ENCODE measurements at places on chromosomes 1 and 21.
A peak's percentile ranks its signal among the peaks of the same experiment; 100 is the strongest.

- DNase-seq = peak; percentile 93
Observed at GRCh38 chr1:198018529-198018928, 101.4 kb downstream of the LHX9 start.

DNA sequence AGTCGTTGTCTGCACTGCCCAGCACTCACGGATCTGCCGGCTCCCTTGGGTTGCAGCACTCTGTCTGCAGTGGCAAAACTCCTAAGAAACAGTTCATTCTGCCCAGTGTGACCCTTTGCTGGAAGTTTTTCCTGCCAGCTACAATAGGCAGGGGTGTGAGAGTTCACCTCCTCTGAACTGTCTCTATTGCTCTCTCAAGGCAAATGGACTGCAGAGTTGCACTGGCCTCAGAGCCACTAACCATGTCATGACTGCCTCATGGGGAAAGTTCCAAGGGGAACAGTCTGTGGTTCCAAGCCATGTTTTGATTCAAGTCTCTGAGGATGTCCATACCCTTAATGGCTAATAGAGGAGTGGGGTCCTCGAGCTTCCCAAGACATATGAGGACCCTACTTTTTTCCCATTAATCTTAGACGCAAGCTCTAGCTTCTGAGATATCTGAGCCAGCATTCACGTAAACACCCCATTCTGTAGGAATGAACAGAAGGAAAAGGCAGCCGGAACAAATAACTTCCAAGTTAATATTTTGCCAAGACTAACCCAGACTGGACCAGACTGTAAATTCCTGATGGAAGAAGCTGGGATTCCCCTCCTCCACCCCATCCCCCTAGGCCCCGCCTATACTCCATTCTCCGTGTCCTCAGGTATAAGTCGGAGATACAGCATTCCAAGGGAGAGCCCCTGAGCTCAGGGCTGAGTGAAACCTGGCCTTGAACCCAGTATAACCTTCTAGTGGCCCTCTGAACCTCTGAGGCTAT, 93.8 kb upstream of the AKT3 start:
- DNase-seq = no peak

GRCh38 chr1:14363036-14363590, 235.4 kb upstream of the KAZN start:
- no peak for DNase-seq

DNA sequence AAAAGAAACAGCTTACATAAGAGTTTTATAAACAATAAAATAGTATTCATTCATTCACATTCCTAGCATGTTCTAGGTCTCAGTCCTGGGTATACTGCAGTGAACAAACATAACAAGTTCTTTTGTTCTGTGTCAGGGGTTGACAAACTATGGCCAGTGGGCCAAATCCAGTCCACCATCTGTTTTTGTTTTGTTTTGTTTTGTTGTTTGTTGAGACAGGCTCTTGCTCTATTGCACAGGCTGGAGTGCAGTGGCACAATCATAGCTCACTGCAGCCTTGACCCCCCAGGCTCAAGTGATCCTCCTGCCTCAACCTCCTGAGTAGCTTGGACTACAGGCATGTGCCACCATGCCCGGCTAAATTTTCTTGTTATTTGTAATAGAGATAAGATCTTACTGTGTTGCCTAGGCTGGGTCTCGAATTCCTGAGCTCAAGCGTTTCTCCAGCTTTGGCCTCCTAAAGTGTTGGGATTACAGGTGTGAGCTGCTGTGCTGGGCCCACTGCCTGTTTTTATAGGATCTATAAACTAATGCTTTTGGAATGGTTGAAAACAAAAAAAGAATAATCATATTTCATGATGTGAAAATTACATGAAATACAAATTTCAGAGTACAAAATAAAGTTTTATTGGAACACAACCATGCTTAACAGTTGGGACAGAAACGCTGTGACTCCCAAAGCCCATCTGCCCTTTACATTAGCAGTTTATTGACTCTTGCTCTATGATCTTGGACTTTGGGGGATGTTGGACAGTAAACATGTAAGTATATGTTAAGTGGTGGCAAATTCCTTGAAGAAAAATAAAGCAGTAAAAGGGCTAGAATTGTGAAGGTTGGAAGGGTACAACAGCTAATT, 17.9 kb downstream of the CAPZA1 start:
- DNase-seq = peak; percentile 37

DNA sequence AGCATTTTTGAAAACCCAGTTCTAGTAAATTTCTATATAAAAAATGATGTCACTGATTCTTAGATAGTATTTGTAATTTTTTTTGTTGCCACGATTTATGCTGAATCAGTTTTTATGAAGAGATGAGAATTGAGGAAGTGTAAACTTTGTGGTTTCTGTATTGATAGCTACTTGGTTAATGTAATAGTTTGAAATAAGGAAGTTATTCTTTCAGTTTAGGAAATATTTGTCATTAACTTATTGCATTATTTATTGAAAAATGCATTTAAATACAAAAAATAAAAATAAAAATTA, 97.8 kb downstream of the ZFYVE9 start:
- DNase-seq = no peak

- peak; percentile 31 for DNase-seq
Observed at GRCh38 chr1:211343607-211344006, 17.0 kb downstream of the TRAF5 start.

DNA sequence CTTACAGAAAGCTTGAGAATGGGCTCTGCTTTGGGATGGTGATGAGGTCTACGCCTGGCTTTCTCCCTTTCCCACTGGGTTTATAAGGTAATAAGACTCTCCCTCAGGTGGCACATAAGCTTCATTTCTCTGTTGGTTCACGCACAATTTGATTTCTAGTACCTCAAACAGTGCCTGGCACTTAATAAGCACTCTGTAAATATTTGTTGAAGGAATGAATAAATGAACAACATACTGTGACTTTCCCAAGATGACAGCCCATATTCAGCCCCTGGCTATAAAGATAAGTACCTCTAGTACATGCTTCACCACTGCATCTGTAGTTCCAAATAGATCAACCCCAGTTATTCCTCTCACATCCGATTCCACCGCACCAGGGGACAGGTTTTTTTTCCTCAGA, 17.8 kb downstream of the COPA start:
- DNase-seq = no peak

DNA sequence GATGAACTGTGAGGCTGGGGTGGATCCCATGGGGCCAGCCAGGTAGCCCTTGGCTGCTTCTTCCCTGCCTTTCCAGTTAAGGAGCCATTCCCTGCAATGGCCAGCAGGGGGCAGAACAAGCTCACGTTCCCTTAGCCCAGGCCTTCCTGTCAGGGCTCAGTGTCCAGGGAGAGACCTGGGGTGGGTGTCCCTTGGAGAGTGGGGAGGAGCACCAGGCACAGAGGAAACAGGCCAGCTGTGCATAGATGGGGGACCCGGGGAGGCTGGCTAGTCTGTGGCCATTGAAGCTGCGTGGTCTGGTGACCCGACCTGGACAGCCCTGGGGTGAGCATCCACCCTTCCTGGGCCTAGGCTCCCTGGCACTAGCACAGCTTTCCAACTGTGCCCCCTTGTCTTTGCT, 13.2 kb upstream of the EPS8L3 start:
- peak; percentile 78 for DNase-seq

- DNase-seq = no peak
Observed at GRCh38 chr1:2098301-2098698, 48.1 kb downstream of the PRKCZ start.

DNA sequence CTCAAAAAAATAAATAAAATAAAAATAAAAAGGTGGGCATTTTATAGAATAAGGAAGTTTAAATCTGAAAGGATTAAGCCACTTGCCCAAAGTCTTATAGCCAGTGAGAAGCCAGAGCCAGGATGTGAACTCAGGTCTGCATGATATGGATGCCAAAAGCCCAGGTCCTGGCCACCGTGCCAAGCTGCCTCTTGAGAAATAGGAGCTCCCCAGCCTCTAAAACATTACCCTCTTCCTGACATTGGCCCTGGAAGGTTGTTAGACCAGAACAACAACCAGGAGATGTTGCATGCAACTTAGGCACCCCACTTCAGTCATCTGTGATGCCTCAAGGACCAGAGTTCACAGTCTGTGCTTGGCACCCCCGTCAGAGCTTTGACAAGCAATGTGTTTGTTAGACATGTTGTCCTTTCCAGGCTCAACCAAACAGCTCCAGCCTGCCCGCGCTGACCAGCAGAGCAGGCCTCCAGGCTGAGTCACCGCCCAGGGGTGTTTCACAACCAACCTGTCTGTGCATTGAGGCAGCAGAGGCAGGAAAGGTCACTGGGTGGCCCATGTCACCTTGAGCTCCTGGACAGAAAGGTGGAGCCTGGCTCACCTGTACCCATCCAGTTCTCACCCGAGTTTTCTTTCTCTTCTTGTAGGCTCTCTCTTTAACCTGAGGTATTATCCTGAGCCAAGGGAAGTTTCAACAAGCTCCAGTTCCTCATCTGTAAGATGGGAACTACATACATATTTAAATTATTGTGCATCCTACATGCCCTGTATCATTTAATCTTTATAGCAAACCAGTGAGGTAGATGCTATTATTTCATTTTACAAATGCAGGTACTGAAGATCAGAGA, 14.9 kb upstream of the MED18 start:
- DNase-seq = peak; percentile 70

GRCh38 chr1:170836141-170836540, 99.2 kb upstream of the MROH9 start:
- peak; percentile 19 for DNase-seq

- DNase-seq = peak; percentile 76
Observed at GRCh38 chr1:41432481-41433280, 51.8 kb downstream of the EDN2 start.

DNA sequence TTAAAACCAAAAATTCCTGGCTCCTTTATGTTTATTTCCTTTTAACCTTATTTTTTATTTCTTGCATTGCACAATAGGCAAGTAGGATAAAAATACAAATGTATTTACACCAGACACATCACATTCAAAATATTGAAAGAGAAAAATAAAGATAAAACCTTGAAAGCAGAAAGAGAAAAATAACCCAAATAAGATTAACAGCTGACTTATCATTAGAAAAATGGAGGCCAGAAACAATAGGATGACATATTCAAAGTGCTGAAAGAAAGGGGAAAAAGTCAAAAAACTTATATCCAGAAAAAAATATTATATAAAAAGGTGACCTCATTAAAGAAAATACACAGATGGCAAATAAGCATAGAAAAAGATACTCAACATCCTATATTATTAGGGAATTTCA, 459.4 kb downstream of the NUF2 start:
- no peak for DNase-seq

DNA sequence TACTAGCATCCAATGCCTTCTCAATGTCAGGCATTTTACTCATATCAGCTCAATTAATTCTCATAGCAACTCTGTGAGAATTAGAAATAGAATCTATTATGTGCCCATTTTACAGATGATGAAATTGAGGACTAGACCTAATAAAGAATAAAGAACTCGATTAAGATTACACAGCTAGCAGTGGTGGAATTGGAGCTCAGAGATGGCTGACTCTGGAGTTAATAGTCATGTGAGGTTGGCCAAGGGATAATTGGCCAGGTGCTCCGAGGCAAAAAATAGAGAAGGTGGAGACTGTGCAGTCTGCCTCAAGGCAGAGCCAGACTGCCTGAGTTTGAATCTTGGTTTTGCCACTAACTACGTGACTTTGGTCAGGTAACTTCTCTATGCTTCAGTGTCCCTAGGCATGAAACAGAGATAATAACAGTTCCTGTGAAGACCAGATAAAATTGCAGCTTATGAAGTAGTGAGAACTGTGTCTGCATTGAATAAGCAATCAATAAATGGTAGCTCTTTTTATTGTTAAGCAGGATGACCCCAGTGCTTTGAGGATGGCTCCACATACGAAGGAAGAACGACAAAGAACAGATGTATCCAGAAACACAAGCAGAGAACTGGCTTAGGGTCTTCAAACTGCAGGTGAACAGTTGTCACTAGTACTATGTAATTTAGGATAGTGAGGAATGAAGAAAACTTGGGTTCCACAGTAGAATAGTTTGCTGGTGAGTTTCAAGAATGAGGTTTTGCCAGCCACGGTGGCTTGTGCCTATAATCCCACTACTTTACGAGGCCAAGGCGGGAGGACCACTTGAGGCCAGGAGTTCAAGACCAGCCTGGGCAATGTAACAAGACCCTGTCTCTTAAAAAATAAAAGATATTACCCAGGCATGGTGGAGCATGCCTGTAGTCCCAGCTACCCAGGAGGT, 6.9 kb upstream of the CCSAP start:
- no peak for DNase-seq

DNA sequence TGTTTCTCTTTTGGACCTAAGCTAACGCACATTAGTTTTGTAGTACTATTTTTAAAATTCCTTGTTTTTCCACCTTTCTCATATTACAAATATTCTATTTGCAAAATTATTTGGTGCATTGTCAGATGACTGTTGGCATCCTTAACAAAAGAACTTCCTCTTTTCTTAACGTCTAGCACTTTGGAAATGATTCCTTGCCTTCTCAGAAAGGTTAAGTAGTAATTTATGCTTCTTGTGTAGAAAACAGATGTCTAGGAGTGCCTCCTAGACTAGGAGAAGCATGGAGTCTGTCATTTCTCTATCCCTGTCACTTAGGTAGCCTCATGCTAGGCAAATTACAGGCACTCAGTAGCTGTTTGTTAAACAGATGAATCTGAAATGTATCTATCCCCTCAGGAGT, 64.4 kb downstream of the HSPA13 start:
- no peak for DNase-seq

- no peak for DNase-seq
Observed at GRCh38 chr1:12338823-12339222, 109.0 kb downstream of the VPS13D start.

GRCh38 chr1:2488688-2489087, 12.6 kb downstream of the PLCH2 start:
- DNase-seq = no peak

DNA sequence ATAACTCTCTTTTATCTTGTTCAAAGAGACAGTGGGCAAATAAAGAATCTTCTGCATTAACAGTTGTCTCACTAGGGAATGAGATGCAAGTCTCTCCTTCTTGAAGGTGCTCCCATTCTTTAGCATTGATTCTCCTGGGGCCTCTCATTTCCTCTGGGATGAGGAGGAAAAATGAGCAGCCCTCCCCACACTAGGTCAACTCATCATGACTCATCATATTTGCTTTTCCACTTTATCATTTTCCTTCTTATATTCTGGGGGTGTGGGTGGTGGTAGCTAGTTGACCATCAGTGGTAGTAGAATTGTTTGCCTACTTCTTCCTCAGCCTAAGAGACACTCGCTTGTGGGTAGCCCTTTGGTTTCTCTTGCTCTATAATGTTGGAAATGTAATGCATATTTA, 182.0 kb upstream of the C1orf87 start:
- peak; percentile 1 for DNase-seq

- peak; percentile 69 for DNase-seq
Observed at GRCh38 chr1:88998716-88999115, 6.3 kb upstream of the KYAT3 start.

- DNase-seq = no peak
Observed at GRCh38 chr1:230463760-230464159, 37.6 kb upstream of the PGBD5 start.

GRCh38 chr1:89429062-89429461, 65.2 kb downstream of the GBP6 start:
- DNase-seq = no peak

Measured in IMR-90 (cell line).